ENCODE measurements at places on chromosomes 13 and 19.

DNA sequence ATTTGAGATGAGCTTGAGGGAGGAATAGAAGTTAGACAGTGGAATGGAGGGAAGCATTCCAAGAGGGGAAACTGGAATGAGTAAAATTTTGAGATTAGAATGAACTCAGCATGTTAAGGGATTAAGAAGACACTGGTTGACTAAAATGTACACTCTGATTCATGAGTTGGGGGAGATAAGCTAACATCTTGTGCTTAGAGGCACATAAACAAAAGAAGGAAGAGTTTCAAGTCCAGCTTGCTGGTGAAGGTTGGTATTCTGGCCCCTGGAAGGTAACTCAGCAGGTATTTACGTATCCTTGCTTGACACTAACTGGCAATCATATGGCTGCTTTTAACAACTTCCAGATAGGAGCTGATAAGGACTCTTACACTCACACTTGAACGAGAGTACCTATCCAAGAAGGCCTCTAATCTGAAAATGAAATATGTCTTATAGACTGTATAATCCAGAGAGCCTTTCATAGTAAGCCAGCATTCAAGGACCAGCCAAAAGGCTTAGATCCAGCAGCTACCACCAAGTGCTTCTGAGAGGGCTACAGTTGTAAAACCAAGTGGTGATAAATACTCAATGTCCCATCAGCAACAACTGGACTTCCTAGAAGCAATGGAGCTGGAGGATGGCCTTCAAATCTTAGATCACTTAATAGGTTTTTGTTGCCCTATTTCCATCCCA, 149.7 kb upstream of the SERP2 start:
- no peak for DNase-seq

GRCh38 chr13:60604058-60604457, 207.0 kb downstream of the TDRD3 start:
- DNase-seq: no peak

GRCh38 chr13:110403721-110404120, 96.6 kb downstream of the COL4A2 start:
- DNase-seq: no peak

GRCh38 chr19:18607226-18608101, 865 bp upstream of the CRLF1 start:
- no peak for DNase-seq

GRCh38 chr19:44552324-44552723, 22.8 kb upstream of the CEACAM20 start:
- DNase-seq: peak; percentile 15

DNA sequence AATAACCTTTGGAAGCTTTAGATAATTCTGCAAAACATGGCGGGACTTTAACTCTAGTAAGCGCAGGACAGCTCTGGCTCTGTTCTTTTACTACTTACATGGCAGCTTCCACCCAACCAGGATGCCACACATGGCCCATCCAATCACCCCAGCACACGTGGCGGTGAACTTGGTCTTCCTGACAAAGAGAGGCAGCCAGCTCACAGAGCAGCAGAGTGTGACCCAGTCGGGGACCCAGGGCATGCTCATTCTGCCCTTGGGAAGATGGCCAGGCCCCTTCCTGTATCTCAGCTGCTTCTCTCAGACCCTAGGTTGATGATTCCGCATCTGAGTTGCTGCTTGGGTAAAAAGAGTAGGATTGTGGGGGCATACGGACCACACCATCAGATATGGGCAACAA, 172.1 kb downstream of the USP12 start:
- no peak for DNase-seq

- DNase-seq: peak; percentile 12
These were observed 37.8 kb upstream of the CXCL17 start for GRCh38 chr19:42480335-42481095.

DNA sequence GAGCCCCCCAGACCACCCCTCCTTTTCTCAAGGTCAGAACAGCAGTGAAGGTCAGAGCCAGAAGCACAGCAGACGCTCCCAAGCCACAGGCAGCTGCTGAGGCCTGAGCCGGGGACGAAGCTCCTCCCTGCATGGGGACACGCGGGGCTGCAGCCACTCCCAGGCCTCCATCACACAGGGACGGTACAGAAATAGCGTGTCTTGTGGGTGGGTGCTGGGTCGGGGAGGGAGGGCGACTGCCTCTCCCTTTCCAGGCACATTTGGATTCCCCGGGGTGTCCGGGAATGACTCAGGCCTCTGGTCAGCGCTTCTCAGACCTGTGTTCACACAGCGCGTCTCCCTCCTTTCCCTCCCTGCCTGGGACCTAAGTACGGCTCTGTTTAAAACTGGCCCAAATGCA, 33.2 kb downstream of the RASA3 start:
- no peak for DNase-seq

DNA sequence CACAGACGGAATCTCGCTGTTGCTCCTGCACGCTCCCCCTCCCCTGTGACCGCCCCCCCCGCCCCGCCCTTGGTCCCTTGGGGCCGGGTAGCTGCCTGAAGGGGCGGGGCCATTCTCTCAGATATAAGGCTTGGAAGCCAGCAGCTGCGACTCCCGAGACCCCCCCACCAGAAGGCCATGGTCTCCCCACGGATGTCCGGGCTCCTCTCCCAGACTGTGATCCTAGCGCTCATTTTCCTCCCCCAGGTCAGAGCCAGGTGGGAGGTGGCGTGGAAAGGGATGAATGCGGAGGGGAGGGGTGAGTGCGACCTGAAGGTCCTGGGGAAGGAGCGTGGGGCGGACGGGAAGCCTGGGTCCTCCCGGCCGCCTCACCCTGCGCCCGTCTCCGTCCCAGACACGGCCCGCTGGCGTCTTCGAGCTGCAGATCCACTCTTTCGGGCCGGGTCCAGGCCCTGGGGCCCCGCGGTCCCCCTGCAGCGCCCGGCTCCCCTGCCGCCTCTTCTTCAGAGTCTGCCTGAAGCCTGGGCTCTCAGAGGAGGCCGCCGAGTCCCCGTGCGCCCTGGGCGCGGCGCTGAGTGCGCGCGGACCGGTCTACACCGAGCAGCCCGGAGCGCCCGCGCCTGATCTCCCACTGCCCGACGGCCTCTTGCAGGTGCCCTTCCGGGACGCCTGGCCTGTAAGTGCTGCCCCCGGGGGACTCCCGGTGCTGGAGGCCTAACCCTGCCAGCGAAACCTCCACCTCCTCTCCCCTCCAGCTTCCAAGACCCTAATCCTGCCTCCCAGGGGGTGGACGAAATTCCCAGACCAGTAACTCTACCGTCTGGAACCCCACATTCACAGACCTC, at the start of gene DLL3:
Gene DLL3, plus strand, starts transcription at position 150 of the 845 bp plus-strand sequence. Its CDS starts 28 bp downstream, at position 178.
- no peak for DNase-seq

All from CD4-positive, alpha-beta T cell treated with Interleukin-4 for 1 hour (primary cell).